WTC11 (cell line): ENCODE measurements at places on chromosomes 3 and 15. TPM values are rescaled to one million over a fixed set of nuclear protein-coding genes. Genes with fewer than 3 reads are reported as not detected.

- no peak for DNase-seq
These were observed 66.4 kb upstream of the MCTP2 start for GRCh38 chr15:94164971-94165370.

DNA sequence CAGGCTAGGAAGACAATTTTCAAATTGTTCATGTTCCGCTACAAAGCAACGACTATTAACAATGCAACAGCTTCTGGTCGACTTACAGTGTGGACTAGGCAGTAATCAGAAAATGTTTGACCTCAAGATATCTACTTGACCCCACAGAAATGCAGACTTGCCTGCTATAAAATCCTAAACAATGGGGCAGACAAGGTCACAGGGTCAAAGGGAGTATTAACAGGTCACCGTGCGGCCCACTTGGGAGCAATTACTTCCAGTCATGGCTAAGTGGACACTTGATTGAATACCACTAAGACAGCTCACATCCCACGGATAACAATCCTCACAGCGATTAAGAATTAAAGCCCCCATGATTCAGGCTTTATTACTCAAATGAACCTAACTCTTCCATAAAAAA lies 58.9 kb downstream of the FOXP1 start:
- DNase-seq: no peak

DNA sequence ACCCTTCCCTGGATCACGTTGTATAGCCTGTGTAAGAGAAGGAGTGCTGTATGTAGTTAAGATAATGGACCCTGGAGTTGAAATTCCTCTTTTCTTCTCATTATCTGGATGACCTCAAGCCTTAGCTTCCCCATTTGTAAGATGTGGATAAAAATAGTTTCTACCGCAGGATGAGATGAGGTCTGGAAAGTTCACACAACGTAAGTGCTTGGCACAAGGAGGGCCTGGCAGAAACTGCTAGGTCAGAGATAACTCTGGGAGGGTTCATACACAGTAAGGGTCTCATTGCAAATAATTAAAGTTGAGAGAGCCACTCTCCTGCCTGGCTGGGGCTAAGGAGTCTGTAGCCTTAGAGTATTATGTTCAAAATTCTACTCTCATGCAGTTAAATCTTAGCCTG lies 214.4 kb downstream of the LRTM1 start:
- DNase-seq: no peak

DNA sequence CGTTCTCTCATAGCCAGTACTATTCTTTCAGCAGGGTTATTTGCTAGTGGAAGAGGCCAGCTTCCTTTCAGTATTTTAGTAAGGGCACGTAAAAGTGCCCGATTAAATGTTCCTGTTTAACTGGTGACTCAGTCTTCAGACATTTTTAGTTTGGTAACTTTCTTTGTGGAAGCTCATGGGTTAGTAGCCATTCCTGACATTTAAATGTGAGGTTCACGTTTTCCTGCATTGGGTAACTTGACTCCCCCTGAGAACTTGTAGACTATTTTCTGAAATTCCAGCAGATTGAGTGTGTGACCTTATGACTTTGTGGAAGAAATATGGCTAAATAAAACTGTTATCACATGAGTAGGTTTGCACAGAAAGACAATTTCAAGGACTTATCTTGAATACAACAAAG lies 16.9 kb downstream of the ABHD2 start:
- DNase-seq: no peak

DNA sequence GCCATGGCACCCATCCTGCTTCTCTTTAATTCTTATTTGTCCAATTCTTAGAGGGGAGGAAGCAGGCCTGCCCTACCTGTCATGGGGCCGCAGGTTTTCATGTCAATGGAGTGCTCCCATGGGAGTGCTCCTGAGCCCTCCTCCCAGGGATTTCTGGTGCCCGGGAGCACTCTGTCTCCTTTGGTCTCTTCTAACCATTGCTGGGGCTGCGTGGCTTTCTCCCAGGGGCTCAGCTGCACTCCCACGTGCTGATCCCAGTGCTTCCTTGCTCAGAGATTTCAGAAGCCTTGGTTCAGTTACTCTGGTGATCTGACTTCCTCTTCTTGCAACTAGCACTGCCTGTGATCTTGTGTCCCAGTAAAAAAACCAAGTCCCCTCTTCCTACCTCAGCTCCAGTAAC lies 68.0 kb upstream of the ARL8B start:
- DNase-seq: no peak

DNA sequence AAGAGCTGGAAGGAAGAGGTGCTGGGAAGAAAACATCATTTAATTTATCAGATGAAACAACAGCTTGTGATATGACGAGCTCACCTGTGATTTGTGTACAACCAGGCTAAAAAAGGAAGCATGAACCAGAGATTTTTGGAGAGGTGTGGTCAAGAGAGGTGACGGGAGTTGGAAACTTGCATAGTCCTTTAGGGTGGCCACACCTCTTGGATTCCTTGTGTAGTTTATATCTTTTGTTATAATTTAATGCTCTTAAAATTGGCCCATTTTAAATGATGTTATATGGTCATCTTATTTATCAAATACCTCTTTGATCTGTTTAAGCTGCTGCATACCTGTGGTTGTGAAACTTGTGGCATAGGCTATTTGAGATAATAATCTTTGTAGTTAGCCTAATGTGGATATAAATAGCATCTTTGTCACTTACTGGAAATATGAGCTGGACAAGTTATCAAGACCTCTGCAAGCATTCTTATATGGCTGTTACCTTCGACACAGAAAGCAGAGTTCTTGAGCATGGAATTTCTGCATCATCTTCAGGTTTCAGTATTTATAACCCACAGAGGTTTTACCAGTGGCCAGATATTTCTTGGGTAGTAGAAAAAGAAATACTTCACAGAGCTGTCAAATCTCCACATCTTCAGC lies 49.1 kb downstream of the IL1RAP start:
- DNase-seq: no peak

DNA sequence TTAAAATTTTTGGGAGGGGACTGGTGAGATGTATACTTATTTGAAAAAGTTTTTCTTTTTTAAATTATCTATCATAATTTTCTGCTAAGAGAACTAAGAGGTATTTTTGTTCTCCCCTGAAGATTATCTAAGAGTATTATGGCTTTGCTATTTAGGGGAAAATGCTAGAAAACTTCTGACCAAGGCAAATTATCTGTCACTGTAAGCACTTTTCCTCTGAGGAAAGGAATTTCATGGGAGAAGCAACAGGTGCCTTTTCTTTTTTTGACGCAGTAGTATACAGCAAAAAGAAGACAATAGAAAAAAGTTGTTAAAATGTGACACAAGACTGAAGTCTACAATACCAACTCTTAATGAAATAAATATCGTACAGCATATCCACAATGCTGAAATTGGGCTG lies 201.6 kb upstream of the NANOGP8 start:
- DNase-seq: no peak

ZNF445 gene
- 20.3 to 27.7 TPM (median 26.0 TPM) in 3 replicates for total RNA-seq
